ENCODE measurements at places on chromosomes 1 and 21.

DNA sequence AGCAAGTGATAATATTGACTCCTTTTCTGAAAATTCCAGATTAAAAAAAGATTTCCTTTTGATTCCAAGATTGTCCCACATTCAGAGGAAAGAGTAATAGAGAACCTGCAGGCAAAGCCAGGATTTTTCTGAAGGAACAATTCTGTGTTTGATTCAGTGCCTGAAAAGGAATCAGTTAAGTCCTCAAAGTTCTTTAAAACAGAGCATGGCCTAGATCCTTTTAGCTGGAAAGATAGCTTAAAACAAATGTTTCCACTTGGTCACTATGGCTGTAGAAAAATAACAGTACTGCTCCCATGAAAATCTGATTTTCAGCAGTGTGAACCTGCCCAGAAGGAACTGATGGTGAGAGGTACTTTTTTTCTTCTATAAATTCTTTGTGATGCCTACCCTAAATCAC, 41.8 kb downstream of the HS2ST1 start:
- DNase-seq, result no peak

DNA sequence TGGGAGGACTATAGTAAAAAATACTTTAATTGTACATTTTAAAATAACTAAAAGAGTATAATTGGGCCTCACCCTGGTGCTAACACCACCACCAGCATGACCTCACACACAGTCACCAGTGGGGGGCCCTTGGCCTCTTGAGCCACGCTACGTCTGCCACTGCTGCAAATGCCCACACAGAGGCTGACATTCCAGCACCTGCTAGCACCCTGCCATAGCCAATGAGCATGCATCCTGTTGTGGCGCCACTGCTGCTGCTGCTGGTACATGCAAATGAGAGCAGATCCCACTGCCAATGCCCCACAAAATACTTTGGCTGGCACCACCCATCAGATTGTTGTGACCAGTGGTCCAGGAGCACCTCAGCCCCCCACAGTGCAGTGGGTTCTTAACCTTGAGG, 31.5 kb upstream of the TNR start:
- DNase-seq, result no peak

GRCh38 chr1:85502625-85503083, 37.7 kb upstream of the DDAH1 start:
- peak; percentile 61 for DNase-seq

GRCh38 chr1:215665215-215665614, 98.1 kb downstream of the KCTD3 start:
- no peak for DNase-seq

DNA sequence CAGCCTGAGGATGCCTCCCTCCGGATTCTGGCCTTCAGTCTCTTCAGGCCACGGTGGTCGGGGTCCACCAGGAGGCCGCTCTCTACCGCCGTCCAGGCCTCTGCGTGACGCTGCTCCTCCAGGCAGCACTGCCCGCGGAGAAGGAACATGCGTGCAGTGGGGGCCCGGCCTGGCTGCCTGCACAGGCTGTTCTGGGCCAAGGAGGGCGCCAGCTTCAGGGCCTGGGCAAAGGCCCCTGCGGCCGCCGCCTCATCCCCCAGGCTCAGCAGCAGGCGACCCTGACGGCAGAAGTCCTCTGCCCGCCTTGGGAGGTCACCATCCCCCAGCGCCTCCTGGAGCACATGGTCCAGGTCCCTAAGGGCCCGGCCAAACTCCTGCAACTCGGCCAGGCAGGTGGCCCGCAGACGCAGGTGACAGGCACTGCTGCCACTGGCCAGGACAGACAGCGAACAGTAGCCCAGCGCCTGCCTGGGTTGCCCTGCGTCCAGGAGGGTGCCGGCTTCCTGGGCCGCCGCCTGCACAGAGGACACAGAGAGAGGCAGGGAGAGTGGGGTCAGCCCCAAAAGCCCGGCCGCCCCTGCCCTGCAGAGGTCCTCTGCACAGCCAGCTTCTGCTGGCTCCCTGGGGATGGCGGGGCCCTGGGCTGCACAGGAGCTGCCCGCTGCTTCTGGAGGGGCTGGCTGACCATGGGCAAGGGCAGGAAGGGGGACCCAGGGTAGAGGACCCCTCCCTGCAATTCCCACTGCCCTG, 8.7 kb upstream of the MMEL1 start:
- no peak for DNase-seq
